ENCODE measurements at places on chromosomes 5 and 9.

GRCh38 chr9:571066-571465 lies 270.4 kb upstream of the DMRT1 start:
- no peak for DNase-seq

- no peak for DNase-seq
Observed at GRCh38 chr5:13276156-13276555, 668.3 kb downstream of the DNAH5 start.

- no peak for DNase-seq
Observed at GRCh38 chr9:93813221-93814076, 141.7 kb downstream of the BARX1 start.

DNA sequence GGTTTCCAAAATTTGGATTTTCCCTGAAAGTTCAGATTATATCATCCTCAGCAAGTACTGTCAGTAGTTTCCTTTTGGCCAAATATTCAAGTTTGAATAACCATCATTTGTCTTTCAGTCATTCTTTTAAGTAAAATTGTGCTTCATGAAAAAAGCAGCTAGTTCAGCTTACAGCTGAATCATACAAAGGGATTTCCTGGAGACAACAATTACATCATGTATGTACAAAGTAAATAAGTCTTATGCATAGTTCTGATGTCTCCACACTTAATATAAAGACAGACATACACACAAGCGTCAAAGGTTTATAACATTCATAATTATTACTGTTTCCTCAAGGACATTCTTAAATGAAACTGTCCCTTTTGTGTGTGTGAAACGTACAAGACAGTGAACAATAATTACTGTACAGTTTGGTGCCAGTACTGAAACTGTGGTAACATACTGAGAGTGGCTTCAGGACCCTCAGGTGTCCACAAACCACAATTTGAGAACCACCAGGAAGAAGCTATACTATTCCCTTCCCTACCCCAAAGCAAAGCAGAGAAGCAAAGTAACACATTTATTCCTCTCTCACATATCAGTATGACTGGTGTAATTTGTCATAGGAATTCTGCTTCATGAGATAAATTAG lies 746.6 kb downstream of the TAF11L14 start:
- DNase-seq: no peak

DNA sequence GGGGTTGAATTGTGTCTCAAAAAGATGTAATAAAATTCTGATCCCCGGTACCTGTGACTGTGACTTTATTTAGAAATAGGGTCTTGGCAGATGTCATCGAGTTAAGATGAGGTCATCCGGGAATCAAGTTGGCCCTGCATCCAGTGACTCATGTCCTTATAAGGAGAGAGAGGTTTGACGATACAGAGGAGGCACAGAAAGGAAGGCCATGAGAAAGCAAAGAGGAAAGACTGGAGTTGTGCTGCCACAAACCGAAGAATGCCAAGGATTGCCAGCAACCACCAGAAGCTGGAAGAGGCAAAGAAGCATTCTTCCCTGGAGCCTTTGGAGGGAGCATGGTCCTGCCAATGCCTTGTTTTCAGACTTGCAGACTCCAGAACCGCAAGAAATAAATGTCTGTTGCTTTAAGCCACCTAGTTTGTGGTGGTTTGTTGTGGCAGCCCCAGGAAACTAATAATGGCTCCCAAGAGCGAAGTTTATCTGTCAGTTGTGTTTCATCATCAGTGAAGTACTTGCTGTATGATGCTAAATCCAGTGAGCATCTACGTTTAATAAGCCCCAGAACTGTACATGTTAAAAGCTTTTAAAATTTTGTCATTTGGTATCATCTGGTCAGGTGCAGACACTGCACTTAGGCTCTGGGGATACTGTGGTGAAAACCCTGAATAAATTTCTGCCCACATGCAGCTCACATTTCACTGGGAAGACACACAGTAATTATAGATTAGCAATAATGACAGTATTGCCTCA lies 114.8 kb downstream of the TLE4 start:
- DNase-seq: no peak

- no peak for DNase-seq
Observed at GRCh38 chr5:137032929-137033328, 466.2 kb downstream of the SPOCK1 start.

- no peak for DNase-seq
Observed at GRCh38 chr5:8644377-8644776, 775.4 kb downstream of the MTRR start.

- no peak for DNase-seq
Observed at GRCh38 chr5:143045062-143045461, 274.9 kb downstream of the ARHGAP26 start.

DNA sequence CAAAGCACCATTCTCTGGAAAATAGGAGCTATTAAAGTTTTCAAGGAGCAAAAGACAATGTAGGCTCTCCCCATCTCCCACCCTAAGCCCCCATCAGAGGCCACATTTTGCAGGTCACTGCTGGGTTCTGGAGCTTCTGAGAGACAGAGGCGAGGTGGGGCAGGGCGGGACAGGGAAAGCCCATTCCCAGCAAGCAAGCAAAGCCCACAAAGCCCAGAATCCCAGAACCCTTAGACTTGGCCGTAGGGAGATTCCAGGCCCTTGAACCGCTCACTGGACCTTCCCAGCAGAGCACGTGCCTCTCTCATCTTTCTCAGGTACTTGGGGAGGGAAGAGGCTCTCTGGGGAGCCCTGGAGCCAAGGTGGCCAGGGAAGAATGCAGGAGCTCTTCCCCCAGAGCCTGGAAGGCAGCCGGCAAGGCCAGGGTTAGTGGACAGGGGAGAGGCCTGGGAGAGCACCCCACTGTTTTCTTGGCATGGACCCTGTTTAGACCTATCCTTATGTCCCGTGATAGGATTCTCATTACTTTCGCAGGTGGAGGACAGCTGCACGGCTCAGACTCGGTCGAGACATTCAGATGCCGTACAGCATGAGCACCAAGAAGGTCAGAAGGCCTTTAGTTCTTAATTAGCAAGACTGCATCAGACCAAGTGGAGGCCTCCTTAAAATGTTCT lies 52.4 kb downstream of the ZNF354C start:
- no peak for DNase-seq

DNA sequence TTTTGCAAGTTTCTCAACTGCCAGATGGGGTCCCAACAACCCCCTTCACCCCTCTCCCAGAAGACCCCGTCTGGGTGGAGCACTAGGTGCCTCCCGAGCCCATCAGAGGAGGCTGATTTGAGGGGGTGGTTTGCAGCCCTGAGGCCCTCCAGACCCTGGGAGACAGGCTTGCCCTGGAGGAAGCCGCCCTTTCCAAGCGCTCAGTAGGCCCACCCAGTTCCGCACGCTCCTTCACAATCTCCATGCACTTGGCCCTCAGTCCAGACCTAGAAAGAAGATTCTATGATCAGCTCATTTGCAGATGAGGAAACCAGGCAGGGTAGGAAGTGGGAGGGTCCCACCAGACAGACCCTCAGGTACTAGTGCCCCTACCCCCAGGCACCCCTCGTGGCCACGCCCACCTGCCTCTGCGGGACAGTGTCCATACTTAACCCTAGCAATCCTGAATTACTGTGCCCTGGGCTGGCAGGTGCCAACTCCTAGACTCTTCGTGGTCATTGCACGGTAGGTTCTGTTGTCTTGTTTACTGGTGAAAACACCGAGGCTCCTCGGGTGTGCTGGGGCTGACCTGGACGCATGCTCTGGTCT lies 22.3 kb downstream of the OR2V1 start:
- DNase-seq: no peak

- no peak for DNase-seq
Observed at GRCh38 chr5:107388141-107388861, 282.4 kb downstream of the EFNA5 start.

DNA sequence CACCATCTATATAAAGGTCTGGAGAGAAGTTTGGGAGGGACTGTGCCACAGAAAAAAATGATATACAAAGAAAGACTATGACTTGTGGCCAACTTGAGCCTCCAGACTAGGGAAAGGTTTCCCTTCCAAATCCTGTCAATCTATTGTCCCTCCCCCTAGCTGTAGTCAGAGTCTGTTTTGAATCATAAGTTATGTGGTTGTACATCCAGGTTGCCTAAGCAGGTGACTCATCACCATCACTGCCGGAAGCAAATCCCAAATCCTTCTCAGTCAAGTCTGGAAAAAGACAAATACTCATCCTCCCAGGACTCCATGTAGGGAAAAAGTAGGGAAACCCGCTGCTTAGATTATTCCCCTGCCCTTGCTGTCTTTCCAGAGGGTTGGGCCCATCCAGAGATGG lies 235.7 kb downstream of the CDK5RAP2 start:
- DNase-seq: no peak

DNA sequence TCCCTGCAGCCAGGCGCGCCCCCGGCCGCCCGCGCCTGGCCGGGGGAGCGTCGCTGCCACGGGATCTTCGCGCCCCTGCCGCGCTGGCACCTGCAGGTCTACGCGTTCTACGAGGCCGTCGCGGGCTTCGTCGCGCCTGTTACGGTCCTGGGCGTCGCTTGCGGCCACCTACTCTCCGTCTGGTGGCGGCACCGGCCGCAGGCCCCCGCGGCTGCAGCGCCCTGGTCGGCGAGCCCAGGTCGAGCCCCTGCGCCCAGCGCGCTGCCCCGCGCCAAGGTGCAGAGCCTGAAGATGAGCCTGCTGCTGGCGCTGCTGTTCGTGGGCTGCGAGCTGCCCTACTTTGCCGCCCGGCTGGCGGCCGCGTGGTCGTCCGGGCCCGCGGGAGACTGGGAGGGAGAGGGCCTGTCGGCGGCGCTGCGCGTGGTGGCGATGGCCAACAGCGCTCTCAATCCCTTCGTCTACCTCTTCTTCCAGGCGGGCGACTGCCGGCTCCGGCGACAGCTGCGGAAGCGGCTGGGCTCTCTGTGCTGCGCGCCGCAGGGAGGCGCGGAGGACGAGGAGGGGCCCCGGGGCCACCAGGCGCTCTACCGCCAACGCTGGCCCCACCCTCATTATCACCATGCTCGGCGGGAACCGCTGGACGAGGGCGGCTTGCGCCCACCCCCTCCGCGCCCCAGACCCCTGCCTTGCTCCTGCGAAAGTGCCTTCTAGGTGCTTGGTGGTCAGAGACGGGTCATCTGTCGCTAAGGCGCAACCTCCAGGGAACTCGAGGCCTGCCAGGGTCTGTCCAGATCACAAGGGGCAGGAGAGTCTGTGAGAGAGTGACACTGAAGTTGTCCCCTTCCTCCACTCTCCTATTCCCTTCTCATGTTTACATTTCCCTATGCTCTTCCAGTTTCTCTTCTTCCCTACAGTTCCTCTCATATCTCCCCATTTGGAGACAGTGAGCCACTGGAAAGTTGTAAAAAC lies 1.3 kb downstream of the GPR150 start:
- DNase-seq: no peak

GRCh38 chr9:36991516-36992134 lies 42.4 kb downstream of the PAX5 start:
- DNase-seq: no peak

GRCh38 chr9:116608064-116608463 lies 79.0 kb upstream of the TRIM32 start:
- DNase-seq: no peak

GRCh38 chr5:114467171-114467570 lies 105.3 kb downstream of the KCNN2 start:
- DNase-seq: no peak

DNA sequence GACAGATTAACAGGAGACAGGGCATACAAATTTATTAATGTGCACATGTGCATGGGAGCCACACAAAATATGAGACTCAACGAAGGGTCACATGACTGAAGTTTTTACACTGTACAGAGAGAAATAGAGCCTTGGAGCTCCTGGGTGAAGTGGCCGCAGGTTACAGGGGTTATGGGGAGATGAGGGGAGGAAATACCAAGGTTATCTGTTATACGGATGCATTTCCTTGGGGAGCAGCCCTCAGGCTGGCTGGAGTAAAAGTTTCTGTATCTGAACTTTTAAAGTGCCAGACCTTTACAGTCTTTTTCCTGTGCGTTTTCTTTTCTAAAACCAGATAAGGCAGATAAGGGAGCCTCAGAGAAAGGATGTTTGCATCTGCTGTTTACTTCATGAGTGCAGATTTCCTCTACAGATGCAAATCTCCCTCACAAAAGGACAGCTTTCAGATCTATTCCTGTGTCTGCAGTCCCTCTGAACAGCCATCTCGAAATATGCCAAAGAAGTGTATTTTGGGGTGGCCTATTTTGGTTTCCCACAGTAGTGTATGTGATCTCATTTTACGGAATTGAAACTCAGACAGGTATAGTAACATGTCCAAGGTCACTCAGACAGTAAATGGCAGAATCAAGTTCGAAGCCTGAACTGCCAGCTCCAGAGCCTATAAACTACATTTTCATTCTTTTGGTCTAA lies 139.3 kb upstream of the FBXL17 start:
- no peak for DNase-seq

- no peak for DNase-seq
Observed at GRCh38 chr5:68502531-68502930, 287.0 kb downstream of the PIK3R1 start.

DNA sequence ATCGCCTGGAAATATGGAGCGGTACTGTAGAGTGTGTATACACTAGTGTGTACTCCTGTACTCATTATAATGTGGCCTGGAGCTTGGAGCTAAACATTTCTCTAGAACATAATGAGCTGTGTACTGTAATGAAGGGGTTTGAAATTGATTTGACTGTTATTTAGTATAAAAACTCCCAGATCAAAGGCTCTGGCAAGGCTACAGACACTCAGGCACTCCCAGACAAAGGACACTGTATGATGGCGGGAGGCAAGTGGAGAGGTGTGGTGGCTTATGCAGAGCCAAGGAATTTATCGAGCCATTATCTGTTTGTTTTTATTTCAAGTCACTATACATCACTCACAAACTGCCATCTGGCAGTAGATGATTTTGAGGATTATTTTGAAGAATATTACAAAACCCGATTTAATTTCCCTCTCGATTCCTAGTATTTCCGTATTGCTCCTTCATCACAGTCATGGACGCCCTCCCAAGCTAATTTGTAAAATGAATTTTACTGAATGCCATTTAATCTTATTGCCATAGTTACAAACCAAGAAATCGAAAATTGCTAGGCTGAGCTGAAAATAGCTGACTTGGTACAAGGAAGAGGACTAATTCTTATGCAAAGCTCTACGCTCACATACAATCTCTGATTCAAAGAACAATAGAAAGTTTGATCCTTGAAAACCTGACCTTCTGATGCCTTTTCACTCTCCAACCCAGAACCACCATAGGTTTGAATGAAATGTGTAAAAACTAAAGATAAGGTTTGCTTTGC lies 240.2 kb upstream of the SEMA6A start:
- no peak for DNase-seq
